Activated CD4-positive, alpha-beta T cell treated with anti-CD3 and anti-CD28 coated beads, Interleukin-2, amount 50 U/mL, for 48 hours (primary cell): ENCODE measurements at places on chromosomes 4 and X.
A peak's percentile ranks its signal among the peaks of the same experiment; 100 is the strongest.

DNA sequence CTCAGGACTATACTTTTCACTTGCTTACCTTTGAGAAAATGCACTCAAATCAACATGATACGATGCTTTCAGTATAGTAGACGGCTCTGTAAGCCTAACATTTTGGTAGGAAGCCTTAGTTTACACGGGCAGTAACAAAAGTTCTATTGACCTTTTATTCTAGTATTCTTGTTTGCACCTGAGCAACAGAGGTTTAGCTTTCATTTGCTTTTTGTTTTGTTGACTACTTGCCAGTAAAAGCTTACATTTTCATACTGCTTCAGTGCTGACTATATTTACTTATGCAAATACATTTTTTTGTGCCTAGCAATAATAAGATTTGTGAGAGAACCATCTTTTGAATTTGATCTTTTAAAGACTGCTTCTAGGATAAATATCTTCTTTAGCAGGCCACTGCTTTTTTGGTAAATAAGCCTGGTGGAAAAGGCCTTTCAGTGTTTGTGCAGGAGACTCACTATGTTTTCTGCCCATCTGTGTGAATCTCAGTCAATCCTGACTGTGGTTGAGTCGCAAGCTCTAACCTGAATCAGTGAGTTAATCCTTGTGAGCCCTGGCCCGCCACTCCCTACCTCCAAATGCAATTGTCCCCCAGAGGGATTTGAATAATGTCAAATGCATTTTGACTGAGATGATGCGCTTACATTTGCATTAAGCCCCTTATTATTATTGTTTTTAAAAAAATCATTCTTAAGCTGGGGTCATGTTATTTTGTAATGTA is 21.9 kb downstream of the FHIP1A start:
- no peak for DNase-seq

- DNase-seq = no peak
Measured at GRCh38 chr4:123362103-123362502, 34.5 kb upstream of the SPRY1 start.

GRCh38 chr4:72666910-72667309 is 97.9 kb upstream of the ADAMTS3 start:
- no peak for DNase-seq

- DNase-seq = no peak
Measured at GRCh38 chrX:68826113-68826980, 2.5 kb upstream of the EFNB1 start.

- DNase-seq = peak; percentile 91
Measured at GRCh38 chr4:56544573-56545131, 39.1 kb downstream of the ARL9 start.

- DNase-seq = no peak
Measured at GRCh38 chr4:114225436-114225835, 246.0 kb upstream of the ARSJ start.

- DNase-seq = no peak
Measured at GRCh38 chr4:179563741-179564140, 2121.5 kb upstream of the AGA start.

GRCh38 chr4:110754716-110755115 is 131.8 kb upstream of the PITX2 start:
- DNase-seq = no peak

DNA sequence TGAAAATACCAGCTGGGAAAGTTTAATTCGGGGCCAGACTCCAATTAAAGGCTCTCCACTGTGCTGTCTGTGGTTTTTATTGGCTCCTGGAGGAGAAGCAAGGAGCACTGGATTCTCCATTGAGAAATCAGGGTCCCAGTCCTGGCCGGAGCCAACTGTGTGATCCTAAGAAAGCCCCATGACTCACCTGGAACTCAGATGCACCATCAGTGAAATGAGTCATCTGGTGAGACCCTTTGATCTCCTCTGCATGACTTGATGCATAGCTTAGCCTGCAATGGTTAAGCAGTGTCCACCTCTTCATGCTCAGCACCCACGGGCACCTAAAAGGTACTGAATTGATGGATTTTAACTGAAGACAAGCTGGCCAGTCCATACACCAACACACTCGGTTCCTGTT is 119.2 kb upstream of the VCX3B start:
- no peak for DNase-seq

GRCh38 chr4:7160951-7161440 is 31.3 kb upstream of the SORCS2 start:
- DNase-seq = no peak

GRCh38 chr4:153741541-153741940 is 18.3 kb downstream of the RNF175 start:
- DNase-seq = no peak

GRCh38 chr4:173415885-173416653 is 17.2 kb upstream of the SCRG1 start:
- DNase-seq = no peak
